ENCODE measurements at places on chromosomes 16 and 17.

- no peak for DNase-seq
Observed at GRCh38 chr16:64589836-64590235, 532.0 kb downstream of the CDH11 start.

DNA sequence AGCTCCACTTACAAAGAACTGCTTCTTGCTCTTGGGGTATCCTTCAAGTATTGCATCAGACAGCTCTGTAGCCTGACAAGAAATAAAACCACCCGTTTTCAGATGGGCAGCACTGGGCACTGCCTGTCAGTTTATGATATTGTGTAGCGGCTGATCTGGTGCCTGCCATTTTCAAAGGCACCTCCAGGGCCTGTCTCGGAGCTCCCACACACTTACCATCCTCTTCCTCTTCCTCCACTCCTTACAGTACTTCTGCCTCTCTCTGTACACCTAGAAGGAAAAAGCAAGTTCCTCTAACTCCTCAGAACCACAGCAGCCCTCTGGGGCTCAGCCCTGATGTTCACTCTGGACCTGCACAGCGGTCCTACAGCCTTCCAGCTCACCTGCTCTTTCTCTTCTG lies 4.4 kb downstream of the PSMC3IP start:
- no peak for DNase-seq

DNA sequence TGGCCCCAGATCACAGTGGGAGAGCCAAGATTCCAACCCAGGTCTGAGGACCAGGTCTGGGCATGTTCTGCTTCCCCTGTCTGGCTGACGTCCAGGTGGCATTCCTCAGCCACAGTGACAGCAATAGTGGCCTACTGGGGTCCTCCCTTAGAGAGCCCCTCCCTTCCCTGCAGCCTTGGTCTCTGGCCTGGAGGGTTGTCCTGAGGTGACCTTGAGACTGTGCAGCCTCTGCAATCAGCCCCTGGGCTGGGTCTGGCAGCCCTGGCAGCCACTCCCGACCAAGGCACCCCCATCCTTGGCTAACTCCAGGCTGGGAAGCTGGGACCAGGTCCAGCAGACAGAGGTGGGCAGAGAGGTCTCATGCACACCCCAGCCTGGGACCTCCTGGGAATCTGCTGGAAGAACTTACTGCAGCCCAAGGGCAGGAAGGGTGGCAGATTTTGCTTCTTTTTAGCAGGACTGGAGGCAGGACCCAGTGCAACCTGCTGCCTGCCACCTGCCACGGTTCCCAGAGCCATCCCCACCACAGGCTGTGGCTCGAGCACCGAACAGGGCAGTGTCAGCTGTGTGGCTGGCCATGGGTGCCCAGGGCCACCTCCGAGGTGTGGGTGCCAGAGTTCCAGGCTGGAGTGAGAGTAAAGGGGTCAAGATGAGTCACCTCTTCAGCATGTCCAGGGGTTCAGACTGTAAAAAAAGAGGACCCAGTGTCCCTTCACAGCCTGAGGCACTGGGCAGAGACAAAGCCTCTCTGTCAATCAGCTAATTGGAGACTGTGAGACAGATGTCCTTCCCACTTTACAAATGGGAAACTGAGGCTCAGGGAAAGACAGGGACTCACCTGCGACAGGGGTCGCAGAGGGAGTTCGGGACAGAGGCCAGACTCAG lies 12.6 kb downstream of the GRB7 start:
- no peak for DNase-seq

- no peak for DNase-seq
Observed at GRCh38 chr17:72206376-72206775, 85.6 kb downstream of the SOX9 start.

GRCh38 chr17:2244545-2245525 lies 58.8 kb downstream of the SMG6 start:
- DNase-seq, result peak; percentile 88

DNA sequence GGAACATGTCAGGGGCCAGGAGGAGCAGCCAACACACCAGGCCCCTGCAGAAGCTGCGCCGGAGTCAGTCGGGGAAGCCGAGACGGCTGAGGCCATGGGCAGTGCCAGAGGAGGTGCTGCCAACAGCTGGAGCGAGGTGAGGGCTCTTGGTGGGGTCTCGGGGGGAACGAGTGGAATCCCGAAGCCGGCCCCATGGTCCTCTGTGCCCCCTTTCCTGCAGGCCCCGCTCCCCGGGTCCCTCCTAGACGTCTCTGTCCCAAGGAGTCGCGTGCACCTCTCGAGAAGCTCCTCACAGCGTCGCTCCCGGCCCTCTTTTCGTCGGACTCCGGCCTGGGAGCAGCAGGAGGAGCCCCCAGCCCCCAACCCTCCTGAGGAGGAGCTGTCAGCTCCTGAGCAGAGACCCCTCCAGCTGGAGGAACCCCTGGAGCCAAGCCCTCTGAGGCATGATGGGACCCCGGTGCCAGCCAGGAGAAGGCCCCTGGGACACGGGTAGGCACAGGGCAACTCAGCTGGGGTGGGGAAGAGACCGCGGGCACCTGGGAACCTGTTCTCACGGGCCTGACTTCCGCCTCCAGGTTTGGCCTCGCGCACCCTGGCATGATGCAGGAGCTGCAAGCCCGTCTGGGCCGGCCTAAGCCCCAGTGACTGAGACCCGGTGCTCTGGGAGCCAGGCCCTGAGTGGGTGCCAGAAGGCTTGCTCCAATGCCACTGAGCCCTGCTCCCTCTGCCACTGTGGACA lies 3.6 kb downstream of the APOBR start:
- no peak for DNase-seq

DNA sequence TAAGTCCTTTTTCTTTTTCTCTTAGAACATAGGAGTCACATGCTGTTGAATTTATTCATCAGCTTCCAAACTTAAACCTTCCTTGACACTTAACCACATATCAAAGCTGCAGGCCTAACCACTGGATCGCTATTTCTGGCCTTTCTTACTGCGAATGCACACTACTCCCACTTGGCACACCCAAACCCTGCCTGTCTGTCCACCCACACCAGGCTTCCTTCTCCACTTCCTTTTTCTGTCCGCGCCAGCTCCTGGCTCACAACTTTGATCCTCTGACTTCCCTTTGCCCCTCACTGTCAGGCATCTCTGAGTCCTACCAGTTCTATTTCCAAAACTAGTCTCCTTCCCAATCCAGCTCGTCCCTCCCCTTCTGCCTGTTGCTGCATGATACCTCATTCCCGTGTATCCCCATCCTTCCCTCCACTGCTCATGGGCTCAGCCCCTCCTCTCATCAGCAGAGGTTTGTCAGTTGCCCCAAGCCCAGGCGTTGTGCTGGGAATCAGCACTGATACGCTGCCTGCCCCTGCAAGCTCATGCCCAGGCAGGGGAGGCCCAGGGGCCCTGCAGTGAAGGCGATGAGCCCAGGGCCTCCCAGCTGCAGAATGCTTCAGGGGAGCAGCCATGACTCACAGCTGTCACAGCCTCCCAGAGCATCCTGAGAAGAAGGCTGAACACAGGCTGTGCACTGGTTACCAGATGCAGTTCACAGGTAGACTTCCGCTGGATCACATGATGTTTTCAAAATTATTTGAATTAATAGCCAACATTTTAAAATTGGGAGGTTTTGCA lies 179.8 kb downstream of the KATNIP start:
- DNase-seq, result no peak

- DNase-seq, result no peak
Observed at GRCh38 chr17:80118601-80119270, 17.4 kb downstream of the GAA start.

- DNase-seq, result no peak
Observed at GRCh38 chr17:68491381-68492231, 20.6 kb upstream of the PRKAR1A start.

- no peak for DNase-seq
Observed at GRCh38 chr17:75138519-75138918, 7.0 kb upstream of the NT5C start.

- DNase-seq, result no peak
Observed at GRCh38 chr16:79329967-79330366, 270.6 kb downstream of the MAF start.

GRCh38 chr17:67518876-67519275 lies 141.8 kb downstream of the PITPNC1 start:
- DNase-seq, result no peak

GRCh38 chr17:19372866-19373504 lies 5.3 kb upstream of the MAPK7 start:
- DNase-seq, result peak; percentile 15

DNA sequence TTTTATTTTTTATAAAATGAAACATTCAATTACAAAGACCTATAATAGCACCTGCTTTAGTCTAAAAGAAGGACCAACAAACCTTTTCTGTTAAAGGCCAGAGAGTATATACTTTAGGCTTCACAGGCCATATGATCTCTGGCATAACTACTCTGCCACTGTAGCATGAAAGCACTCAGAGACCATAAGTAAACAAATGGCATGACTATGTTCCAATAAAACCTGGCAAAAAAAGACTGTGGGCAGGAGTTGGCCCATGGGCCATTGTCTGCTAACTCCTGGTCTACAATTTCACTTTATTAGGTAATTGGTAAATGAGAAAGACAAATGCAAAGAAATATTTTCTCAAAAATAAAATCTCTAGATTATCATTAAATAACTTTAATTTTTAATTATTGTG lies 14.9 kb downstream of the CEP112 start:
- DNase-seq, result no peak

GRCh38 chr17:43548689-43549379 lies 2.7 kb upstream of the ETV4 start:
- DNase-seq, result no peak

DNA sequence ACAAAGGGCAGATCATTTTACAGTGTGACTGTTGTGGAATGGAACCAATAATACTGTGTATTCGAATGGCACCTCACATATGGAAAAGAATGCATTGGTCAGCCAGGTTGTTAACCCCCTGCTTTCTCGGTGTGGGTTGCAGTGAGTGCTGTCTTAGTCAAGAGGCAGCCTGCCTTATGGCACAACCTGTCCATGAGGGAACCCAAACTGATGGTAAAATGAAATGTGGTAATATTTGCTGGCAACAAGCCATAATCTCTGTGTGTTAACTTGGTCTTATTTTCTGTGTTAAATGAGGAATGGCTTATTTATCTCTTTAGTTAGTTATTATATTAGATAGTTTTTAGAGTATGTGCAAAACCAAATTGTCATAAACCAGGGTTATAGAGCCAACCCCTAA lies 81.6 kb downstream of the TMC6 start:
- DNase-seq, result no peak

DNA sequence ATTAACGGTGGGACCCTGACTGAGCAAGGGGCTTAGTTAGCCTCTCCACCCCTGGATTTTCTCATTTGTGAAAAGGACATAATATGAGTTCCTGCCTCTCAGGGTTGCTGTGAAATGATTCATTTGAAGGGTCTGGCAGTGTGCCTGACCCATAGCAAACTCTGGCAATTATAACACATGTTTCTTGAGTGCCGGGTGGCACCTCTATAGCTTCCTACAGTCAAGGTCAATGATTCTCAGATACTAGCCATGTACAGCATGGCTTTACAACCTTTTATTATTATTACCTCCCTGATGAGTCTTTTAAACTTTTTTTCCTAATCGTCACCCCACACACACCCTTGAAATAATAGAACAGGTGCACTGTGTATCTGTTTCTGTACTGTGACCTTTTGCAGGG lies 42.1 kb downstream of the TMEM114 start:
- no peak for DNase-seq

GRCh38 chr17:72687886-72688285 lies 404.6 kb downstream of the SLC39A11 start:
- no peak for DNase-seq

GRCh38 chr16:29991571-29991904 lies 3.9 kb downstream of the HIRIP3 start:
- DNase-seq, result no peak

DNA sequence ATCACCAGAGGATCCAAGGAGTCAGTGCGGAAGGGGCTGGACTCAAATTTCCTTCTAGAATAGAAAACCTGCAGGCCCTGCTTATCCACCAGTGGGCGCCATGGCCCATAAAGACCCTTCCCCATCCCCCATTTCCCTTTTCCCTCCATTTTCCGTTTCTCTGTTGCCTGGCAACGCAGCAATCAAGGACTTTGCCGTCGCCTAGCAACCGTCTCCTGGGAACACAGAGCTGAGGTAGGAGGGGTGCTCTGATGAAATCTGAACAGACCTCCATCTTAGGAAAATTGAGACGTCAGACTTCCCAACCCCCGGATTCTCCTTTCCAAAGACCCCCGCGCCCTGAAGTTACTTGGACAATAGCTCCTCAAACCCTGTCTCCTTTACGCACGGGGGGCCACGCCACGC lies 5.7 kb downstream of the DLG4 start:
- no peak for DNase-seq

DNA sequence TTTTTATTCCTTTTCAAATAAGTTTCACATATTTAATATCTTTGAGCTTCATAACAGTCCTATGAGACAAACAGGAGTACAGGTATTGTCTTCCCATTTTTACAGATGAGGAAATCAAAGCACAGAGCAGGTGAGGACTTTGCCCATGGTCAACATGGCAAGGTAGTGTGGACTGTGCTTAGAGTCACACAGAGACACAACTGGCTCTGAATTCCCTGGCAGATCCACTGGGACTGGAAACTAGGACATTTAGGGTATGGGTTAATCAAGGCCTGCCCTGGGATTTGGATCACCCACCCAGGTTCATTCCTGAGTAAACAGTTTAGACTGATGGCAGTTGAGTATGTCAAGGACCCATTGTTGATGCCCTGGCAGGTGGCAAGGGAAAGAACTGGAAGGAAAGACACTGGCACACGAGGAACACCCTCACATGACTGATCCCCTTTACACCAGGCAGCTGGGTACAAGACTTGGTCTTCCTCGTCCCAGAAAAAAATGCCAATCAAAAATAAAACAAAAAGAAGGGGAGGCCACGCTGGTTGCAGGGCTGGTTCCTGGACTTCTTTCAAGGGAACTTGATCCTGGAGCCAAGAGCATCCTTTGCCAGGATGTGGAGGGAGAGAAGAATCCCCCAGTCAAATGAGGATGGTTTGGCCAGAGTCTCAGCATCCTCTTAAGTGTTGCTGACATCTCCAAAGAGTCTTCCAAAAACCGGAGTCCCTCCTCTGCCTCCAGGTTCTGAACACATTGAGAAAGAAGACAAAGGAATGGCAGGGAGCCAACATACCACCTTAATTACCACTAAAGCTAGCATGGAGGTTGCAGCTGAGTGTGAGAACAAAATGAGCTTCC lies 34.9 kb downstream of the CHD9 start:
- no peak for DNase-seq

- no peak for DNase-seq
Observed at GRCh38 chr17:63838631-63839171, 3.8 kb downstream of the SMARCD2 start.

DNA sequence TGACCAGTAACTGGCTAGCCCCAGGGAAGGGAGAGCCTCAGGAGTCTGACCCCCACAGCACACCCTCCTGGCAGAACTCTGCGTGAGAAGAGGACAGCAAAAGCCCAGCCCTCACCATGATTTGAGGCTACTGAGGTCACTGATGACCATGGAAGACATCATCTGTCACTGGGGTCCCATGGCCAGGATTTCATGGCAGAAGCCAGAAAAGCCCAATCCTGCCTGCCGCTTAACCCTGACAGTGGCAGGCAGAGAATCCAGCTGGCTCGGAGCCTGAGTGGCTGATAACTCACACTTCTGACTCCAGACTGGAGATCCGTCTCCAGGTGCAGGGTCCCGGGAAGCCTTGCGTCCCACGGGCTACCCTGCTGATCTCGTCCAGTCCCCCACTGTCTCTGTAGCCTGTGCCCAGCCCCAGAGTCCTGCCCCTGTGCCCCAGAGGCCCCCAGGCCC lies 17.5 kb downstream of the GRIN2C start:
- no peak for DNase-seq
